ENCODE measurements at places on chromosomes 5 and 9. TPM values are rescaled to one million over a fixed set of nuclear protein-coding genes. Genes with fewer than 3 reads are reported as not detected.

The GAPT gene
- total RNA-seq, result not detected

The PCDHGA11 gene
- total RNA-seq, result 2.2 TPM

The DEPDC1B gene
- total RNA-seq, result 4.6 TPM

The CDKN2B-AS1 gene
- 2.7 TPM for total RNA-seq

The FCN2 gene
- not detected for total RNA-seq

The PAIP2 gene
- 37.9 TPM for total RNA-seq

The ZNF618 gene
- 1.7 TPM for total RNA-seq

The F2RL2 gene
- not detected for total RNA-seq

The RAB24 gene
- 14.0 TPM for total RNA-seq

The IRX1 gene
- 13.0 TPM for total RNA-seq

Data from tracheal epithelial cell (primary cell).